NCI-H69 (cell line): ENCODE measurements at places on chromosomes 6 and 20.

GRCh38 chr6:75609639-75610590 is 8.2 kb downstream of the SENP6 start:
- DNase-seq, result no peak

DNA sequence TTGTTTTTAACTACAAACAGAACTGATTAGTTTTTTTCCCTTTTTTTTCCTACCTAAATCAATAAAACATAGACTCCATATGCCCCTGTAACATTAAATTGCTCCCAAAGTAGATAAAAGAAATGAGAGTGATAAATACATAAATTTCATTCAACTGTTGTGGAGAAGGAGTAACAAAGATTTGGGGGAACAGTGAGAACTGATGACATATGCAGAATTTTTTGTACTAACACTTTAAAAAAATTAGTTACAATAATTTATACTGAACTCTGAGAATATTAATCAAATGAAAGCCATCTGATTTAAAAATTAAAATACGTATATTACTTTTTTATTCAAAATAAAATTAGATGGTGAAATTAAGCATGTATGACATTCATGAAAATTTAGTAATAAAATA is 195.7 kb downstream of the COL19A1 start:
- no peak for DNase-seq

- no peak for DNase-seq
These were observed 190.9 kb upstream of the SLC24A3 start for GRCh38 chr20:19021406-19022117.

- DNase-seq, result peak; percentile 95
These were observed 157.5 kb downstream of the TRMT11 start for GRCh38 chr6:126143761-126144251.

DNA sequence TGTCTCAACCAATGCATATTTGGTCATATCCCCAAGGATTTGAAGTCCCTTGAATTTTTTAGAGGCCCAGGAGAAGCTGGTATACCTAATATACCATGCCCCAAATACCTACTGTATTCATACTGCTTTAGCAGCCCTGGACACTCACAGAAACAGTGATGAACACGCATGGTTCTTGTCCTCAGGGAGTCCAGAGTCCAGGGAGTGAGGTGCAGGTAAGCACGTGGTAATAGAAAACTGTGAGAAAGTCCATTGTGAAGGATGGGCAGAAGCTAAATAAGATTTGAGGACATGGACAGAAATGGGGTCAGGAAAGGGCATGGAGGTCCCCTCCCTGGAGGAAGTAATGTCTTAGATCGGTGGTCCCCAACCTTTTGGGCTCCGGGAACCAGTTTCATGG is 85.4 kb downstream of the TSHZ2 start:
- no peak for DNase-seq

- DNase-seq, result no peak
These were observed 14.0 kb downstream of the TPD52L1 start for GRCh38 chr6:125167579-125167978.

GRCh38 chr20:33664085-33664761 is 2.1 kb downstream of the C20orf144 start:
- DNase-seq, result peak; percentile 57
